ENCODE measurements at places on chromosomes 11 and 22.

DNA sequence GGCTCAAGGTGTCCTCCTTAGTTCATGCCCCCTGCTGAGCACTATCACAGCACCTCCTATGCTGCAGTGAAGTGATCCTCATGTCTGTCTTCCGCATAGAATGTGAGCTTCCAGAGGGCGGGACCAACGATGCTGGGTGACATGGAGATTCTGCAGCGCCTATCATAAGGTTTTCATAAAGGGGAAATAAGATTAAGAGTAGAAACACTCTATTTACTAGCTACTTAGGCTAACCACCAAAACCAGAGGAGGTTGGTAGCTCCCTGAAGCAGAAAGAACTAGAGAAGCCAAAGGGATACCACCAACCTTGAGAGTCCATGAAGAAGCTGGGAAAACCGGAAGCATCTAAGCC is 39.3 kb upstream of the POU2AF1 start:
- no peak for DNase-seq

- DNase-seq = no peak
These were observed 35.2 kb upstream of the RIC3 start for GRCh38 chr11:8204025-8204424.

DNA sequence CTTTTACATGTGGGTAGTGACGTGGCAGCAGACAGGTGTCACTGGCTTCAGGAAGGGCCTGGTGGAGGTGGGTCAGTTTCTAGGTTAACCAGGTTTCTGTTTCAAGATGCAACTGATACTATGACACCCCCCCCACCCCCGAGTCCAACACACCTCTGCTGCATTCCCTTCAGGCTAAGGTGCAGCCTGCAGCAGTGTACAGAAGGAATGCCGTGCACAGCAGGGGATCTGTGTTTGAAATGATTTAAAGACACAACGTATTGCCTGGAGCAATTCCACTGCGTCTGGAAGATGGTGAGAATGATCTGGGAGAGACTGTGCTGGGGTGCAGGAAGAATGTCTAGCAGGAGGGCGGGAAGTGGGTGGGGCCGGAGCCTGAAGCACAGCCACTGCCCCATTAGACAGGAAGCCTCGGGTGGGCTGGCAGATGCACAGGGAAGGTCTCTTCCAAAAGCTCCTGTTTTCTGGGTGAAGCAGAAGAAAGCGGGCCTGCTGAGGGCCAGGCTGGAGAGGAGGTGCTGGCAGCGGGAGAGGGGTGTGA is 11.9 kb upstream of the TESMIN start:
- DNase-seq = no peak

DNA sequence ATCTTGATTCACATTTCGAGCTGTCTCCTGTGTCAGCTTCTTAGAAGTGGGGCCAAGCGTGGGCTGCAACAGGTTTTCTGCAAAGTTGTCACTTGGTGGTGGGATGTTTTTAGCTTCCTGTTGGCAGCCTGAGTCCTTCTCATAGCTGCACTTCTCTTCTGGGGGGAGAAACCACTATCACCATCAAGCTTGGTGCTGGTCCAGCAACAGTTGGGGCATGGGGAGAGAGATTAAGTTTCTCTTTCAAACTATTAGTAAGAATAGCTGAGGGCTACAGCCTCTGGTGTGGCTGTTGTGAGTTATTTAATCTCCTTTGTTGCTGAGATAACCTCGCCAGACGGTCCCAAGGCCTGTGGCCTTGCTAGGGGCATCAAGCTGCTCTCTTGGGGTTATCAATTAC is 123.3 kb upstream of the CRYBB3 start:
- no peak for DNase-seq

- DNase-seq = no peak
These were observed 16.8 kb downstream of the DNAL4 start for GRCh38 chr22:38777087-38777671.

DNA sequence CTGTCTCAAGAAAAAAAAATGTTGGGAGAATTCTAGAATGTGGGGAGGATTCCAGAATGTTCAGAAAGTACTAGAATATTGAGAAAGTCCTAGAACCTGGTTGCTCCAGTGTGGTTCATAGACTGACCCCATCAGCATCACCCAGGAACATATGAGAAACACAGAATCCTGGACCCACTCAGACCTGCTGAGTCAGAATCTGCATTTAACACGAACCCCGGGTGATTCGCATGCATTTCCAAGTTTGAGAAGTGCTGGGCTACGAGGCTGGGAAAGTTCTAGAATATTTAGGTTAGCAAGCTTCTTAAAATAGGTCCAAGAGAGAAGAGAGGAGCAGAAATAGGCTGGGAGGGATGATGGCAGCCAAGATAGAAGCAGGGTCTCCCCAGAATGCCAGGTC is 6.4 kb downstream of the C1QTNF6 start:
- no peak for DNase-seq

GRCh38 chr11:17098038-17098437 is 20.6 kb upstream of the RPS13 start:
- DNase-seq = no peak

DNA sequence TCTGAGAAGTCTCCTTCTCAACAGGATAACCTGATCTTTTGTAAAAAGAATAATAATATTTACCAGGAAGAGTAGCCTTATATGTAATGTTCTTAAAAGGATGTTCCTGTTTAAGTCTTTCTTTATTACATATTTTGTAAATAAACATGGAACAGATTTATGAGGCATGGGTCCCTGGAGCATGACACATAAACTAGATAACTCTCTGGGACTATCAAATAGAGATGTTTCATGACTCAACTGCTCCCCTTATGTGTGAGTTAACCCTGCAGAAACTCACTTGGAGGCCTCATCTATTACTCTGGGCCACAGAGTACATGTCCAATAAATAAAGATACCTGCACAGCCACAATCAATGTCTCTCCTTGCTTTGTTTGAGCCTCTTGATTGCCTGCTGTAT is 64.6 kb downstream of the GDPD4 start:
- no peak for DNase-seq

GRCh38 chr11:24587635-24588034 is 90.8 kb downstream of the LUZP2 start:
- DNase-seq = no peak

DNA sequence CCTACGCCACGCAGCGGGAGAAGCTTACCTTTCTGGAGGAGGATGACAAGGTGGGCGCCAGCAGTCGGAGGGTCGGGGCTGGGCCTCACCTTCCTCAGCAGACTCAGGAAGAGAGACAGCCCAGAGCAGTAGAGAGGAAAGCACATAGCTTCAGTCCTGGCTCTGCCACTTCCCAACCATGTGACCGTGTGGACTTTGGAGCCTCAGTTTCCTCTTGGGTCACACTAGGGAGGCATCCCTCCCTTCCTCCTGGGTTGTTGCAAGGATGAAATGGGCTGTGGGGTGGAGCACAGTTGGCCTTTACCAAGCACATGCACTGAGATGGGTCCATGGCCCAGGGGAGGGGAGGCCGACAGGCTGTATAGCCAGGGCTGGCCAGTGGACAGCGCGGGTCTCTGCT is 12.9 kb downstream of the DPP3 start:
- no peak for DNase-seq

DNA sequence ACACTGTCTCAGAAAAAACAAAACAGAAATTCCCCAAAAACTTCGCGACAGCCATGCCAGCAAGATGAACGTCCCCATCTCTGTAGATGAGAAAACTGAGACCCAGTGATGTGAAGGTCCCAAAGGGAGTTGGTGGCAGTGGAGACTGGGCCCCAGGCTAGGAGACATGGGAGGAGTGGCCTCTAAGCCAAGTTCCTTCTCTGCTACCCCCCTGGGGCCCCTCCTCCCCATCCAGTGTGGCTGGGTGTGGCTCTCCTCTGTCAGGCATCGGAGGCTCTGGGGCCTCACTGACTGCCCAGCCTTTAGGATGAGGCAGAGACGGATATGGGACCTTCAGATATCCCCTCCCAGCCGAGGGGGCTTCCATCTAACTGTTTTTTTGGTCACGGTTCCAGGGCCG is 9.8 kb downstream of the RELT start:
- DNase-seq = no peak

DNA sequence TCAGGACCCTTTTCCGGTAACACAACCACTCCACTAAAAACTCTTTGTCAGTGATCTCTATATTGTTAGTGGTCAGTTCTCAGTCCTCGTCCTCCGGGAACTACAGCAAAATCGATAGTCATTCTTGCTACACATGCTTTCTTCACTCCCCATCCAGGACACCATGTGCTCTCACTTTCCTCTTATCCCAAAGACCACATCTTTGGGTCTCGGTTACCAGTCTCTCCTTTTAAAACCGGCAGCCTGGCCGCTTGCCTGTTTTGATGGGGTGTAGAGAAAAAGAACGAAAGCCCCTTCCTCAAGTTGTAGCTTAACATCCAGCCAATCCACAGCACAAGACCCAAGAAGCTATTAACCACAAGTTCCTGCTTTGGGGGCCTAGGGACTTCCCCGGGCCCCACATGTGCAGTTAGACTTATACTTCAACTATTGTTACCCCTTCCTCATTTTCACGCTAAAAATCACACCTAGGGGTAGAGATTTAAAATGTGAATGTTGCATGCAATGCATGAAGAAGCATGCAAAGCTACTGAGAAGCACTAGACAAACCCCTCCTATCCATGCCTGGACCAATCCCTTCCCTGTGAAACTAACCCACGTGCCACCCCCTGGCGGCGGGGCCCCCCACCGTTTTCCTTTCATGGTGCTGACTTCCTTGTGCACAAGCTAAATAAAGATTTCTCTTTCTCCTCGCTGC is 1.5 kb upstream of the TOLLIP start:
- no peak for DNase-seq
